Inflammatory macrophage treated with lipopolysaccharide for 4 hours (primary cell): ENCODE measurements at places on chromosomes 11 and 22.

DNA sequence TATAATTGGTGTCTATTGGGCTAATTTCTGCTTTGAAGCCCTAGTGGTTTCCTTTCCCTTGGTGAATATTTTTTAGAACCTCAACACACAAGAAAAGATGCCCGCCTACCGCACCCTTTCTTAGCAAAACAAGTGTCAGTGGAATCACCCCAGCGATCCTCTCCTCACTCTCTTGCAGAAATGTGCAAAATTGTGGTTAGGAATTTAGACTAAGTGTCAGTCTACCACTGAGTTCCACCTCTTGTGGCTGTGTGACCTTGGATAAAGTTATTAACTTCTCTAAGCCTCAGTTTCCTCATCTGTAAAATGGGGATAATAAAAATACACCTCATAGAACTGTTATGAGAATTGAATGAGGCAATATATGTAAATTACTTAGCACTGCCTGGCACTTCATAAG lies 5.3 kb upstream of the JAML start:
- no peak for DNase-seq

DNA sequence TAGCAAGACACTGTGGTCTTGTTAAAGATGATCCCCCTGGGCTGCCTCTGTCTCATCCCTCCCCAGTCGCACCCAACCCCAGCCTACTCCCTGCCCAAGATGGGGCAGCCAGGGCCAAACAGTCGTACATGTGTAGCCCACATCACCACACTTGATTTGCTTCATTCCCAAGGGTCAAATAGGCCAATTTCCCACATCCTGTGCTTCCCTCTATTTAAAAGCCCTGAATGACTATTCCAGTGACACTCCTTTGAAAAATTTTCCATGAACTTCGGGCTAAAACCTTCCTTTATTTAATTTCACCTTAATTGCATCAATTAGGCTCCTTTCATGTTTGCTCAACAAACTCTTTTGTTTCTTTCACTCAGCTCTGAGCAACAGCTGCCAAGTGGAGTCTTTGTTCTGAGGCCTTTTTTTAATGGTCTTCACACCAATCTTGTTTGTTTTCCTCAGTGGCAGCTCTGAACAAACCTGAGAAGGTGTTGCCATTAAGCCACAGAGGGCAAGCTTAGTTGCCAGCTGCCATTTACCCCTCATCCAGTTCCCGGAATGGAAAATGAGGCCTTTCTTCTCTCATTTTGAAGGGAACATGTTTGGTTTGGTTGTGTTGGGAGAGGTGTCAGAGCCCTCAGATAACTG lies 126.9 kb downstream of the APIP start:
- DNase-seq: no peak

- peak; percentile 87 for DNase-seq
Measured at GRCh38 chr22:29369460-29369859, 18.9 kb downstream of the AP1B1 start.

DNA sequence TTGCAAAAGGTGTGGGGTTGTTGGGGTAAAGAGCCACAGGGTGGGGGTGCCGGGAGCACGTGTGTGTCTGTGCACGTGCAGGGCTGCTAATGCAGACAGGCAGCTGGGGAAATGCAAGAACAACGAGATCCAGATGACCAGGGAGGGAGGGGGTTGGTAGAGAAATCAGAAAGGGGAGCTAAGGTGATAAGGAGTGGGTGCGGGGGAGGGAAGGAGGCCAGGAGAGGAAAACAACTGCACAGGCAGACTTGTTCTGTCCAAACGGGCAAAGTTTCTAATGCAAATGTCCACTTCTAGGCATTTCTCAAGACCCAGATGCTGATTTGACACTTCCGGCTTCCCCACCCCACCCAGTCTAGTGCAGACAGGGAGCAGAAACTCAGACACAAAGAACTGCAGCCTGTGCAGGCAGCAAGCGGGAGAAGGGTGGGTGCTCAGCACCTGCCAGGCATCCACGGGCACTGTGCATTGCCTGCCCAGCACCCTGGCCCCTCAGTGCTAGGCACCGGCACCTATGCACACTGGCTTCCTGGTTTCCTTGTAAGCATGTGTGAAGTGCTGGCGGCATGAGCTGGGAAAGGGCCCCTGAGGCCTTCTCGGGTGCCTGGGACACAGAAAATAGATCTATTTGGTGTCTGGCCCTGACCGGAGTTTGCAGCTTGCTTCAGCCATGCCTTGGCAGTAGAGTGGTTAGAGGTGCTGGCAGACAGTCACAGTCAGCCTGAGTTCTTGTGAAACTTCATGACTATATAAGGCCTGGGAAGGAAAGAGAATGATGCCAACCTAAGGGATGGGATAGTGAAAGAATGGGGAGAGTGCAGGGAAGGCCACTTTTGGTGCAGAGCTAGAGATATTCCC lies 220.1 kb upstream of the SORL1-AS1 start:
- DNase-seq: no peak

- no peak for DNase-seq
Measured at GRCh38 chr11:67704524-67704923, 30.1 kb upstream of the ALDH3B2 start.

GRCh38 chr11:130787092-130787616 lies 129.1 kb downstream of the SNX19 start:
- no peak for DNase-seq
